ENCODE measurements at places on chromosomes 11 and 22.

DNA sequence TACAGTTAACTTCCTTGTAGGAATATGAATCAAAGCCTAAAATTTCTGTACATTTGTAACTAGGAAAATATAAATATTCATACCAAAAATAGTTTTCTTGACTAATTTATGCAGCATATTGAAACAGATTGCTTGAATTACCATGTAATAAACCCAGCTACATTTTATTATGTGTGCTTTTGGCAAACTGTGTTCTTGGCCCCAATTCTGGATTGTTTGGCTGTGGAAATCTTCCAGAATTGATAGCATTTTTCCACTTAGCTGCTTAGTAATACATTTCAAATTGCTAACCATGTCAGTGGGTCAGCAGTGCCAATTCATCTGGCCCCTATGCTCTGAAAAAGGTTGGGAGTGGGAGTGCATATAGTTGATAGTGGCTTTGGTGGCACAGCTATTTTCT lies 32.3 kb downstream of the PDHX start:
- DNase-seq: peak; percentile 47

- no peak for DNase-seq
These were observed 6.0 kb downstream of the CCDC157 start for GRCh38 chr22:30362651-30363281.

GRCh38 chr11:75238595-75239440 lies 1.8 kb upstream of the TPBGL start:
- no peak for DNase-seq

GRCh38 chr22:45878051-45878781 lies 98.7 kb downstream of the WNT7B start:
- DNase-seq: no peak

- no peak for DNase-seq
These were observed 169.6 kb upstream of the FOLH1 start for GRCh38 chr11:49377978-49378377.

DNA sequence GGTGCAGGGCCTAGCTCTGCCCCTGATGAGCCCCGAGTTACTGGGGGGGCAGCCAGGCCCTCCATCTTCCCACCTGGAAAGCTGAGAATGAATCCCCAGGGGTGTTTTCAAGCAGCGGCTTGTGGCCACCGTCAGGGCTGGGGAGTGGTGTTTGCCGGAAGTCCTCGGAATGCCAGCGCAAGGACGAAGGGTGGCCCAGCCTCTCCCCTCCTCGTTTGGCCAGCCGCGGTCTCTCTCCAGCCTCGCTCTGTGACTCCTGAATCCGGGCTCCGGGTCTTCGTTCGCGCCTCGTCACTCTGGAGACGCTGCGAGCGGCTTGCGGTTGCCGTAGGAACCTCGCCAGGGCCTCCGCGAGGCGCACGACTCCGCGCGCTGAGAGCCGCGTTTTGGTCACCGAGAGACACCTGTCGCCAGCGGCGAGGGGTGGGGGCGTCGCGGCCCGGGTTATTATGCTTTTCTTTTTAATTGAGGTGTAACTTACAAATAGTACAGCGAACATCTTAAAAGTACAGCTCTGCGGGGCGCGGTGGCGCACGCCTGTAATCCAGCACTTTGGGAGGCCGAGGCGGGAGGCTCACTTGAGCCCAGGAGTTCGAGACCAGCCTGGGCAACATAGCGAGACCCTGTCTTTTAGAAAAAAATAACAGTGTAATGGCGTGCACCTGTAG lies 6.3 kb upstream of the KDELR3 start:
- peak; percentile 37 for DNase-seq

- DNase-seq: no peak
These were observed 3.2 kb upstream of the WNT11 start for GRCh38 chr11:76209375-76209972.

GRCh38 chr11:102614485-102614884 lies 10.6 kb downstream of the MMP20 start:
- DNase-seq: no peak
